ENCODE measurements at places on chromosomes 7 and 10.

DNA sequence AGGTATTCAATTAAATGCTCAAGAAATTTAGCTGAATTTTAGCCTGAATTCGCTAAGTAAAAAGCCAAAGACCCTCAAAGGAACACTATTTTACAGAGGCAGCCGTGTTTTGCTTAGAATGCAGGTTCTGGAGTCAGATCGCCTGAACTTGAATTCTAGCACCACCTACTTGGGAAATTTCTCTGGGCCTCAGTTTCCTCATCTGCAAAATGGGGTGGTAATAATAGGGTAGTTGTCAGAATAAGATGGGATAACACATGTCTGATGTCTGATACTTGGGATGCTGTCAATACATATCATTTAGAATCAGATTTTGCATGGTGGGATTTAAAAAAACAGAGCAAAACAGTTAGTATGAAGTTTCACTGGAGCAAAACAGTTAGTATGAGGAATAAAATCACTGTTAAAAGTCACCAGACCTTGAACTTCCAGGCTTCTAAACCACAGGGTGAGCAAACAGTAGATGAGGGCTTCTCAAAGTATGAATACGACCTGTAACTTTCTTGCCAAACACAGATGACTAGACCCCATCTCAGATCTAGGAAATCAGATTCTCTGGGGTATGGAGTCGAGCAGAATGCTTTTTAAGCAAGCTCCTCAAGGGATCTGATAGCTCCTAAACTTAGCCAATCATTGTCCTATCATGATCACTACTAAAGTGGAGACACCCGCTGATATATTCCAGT lies 75.4 kb downstream of the ATXN7L1 start:
- no peak for DNase-seq

- no peak for DNase-seq
Measured at GRCh38 chr10:123379156-123379555, 225.0 kb downstream of the BUB3 start.

DNA sequence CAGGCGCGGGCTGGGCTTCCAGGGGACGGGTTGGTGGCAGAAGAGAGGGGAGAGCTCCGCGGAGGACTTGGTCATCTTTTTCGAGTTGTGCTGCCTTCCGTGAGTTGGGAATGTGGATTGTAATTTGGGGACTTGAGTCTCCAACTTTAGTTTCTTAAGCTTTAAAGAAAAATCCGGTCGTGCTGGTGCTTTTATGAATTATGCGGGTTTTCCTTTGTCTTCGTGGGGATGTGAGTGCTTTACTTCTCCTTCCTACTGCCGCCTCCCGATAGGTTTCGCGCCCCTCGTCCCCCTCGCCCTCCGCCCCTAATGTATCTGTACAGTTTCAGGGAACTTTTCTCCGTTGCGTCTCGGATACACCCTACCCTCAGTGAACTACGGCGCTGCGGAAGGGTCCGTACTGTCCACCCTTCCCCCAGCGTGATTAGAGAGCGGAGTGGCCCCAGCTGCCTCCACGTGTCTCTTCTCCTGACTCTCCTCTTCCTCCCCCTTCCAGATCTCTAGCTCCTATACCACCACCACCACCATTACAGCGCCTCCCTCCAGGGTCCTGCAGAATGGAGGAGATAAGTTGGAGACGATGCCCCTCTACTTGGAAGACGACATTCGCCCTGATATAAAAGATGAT lies 649 bp downstream of the SCD start:
- no peak for DNase-seq

DNA sequence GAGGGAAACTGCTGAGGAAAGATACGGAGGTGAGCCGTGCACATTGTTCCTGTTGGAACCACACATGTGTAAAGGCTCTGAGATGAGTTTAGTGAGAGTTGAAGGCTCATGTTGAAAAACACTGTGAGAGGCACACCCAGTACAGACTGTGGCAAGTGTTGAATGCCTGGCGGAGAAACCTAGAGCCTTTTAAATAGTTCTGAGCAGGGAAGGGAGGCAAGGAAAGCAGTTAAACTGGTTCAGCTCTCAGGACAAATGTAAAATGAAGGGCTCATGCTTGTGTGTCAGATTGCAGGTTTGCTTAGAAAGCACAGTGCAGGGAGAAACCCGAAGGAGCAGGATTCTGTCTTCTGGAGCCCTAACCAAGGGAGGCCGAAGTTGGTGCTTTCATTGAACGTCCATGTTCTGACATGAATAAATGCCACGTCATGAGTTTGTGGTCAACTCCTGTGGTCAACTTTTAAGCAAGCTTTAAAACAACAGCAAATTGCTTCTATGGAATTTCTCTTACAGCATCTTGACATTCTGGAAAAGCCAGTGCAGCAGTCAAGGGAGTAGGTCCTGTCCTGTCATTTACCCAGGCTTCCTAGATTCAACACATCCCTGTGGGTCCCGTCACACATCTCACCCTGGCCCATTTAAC lies 650.9 kb upstream of the GALNT17 start:
- no peak for DNase-seq

DNA sequence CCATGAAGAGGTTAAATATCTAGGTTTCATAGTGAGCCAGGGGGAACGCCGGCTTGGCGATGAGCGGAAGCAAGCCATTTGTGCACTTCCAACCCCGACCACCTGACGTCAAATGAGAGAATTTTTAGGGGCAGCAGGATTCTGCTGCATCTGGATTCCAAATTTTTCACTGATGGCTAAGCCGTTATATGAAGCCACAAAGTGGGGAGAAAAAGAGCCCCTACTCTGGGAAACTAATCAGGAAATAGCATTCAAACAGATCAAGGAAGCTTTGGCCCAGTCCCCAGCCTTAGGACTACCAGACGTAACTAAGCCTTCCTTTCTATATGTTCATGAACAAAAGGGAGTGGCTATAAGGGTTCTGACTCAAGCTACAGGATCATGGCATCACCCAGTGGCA lies 12.9 kb upstream of the ADCK2 start:
- no peak for DNase-seq

DNA sequence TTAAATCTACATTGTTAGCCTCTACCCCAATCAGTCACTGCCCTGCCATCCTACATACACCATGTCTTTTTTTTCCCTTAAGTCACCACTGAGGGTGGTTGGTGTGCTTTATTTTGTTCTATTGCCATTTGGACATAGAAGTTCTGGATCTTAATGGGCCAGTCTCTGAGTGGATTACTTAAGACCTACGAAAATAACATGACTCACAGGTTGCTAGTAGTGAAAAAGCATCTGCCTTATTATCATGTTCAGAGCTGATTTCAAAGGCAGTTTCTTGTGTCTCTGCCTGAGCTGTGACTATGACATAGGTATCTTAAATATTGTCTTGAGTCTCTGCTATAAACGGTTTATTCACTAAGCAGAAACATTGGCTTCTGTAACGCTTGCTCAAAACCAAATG lies 410.8 kb downstream of the MDFIC start:
- no peak for DNase-seq

- no peak for DNase-seq
Measured at GRCh38 chr7:6656413-6656812, 19.3 kb downstream of the ZNF316 start.
